Hepatic stellate cell (primary cell): ENCODE measurements at places on chromosomes 5 and 9.

- no peak for DNase-seq
Observed at GRCh38 chr5:106086352-106086751, 1584.4 kb downstream of the EFNA5 start.

DNA sequence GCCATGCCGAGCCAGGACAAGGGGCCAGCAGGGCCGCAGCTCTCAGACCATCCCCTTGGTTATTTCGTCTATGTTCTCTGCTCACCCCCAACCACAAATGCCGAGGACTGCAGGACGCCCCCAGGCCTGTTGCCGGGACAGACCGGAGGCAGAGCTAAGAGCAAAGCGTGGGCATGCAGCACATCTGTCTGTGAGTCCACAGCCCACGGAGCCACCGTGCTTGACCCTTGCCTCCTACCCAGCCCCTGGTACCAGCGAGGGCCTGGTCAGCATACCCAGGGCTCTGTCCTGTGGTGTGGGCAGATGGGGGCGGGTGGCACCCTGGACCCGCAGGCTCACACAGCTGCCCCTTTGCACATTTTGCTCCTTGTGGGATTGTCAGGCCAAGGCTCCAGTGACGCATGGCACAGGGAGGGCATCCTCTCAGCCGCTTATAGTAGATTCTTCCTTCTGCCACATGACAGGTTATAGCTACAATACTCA lies 4.7 kb downstream of the BRD3 start:
- DNase-seq, result no peak

GRCh38 chr9:105385381-105385985 lies 62.4 kb upstream of the FSD1L start:
- peak; percentile 47 for DNase-seq

DNA sequence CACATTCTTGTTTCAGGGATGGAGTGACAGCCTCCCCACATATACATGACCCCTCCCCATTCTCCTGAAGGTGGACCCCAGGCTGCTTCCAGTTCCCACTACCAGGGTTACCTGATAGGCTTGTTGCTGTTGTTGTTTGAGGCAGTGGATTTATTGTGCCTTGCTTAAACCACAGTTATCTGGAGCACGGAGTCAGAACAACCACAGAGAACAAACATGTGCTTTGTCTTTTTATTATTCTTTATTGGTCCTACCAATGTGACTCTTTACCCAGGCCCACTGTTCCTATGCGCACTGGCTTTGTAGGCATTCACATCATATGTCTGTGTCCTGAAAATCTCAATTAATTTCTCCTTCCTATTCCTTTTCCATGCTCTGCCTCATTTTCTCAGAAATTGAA lies 41.2 kb upstream of the IPPK start:
- DNase-seq, result no peak

DNA sequence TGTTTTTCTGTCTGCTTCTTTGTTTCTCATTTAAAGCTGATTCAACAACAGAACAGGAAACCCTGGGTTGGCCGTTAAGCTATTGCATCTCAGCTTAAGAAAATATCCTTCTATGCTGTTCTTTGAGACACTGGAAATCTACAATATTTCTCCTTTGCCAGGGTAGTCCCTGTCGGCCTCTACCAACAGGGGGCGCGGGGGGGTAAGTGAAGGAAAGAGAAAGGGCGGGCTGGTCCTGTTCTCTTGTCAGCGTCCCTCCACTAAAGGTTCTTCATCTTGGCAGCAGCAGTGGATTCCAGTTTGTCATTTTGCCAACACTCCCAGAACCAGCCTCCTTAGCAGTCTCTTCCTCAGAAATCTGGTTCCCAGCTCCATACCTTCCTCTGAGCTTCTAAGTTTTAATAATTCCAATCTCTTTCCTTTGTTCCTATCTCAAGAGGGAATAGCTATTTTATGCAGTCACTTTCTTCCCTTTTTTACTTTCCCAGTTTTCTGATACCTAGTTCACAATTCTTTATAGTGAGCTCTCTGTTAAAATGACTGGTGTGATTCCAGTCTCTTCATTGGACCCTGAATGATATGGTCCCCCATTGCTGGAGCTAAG lies 222.3 kb downstream of the GLIS3 start:
- DNase-seq, result peak; percentile 53
